ENCODE measurements at places on chromosomes 2 and 18. TPM values are rescaled to one million over a fixed set of nuclear protein-coding genes. Genes with fewer than 3 reads are reported as not detected.

Gene STEAP3
- 11.6 TPM for total RNA-seq

Gene KIF3C
- 3.0 TPM for total RNA-seq

Gene SPATA3
- total RNA-seq, result not detected

Gene CENPA
- total RNA-seq, result 10.2 TPM

Gene SLC14A1
- 0.52 TPM for total RNA-seq

Gene PFN4
- total RNA-seq, result 0.24 TPM

Gene CCBE1
- 0.40 TPM for total RNA-seq

Gene GCG
- total RNA-seq, result not detected

Gene BMP10
- total RNA-seq, result not detected

Gene CYP27C1
- 1.8 TPM for total RNA-seq

Gene EVX2
- not detected for total RNA-seq

Gene GKN2
- total RNA-seq, result not detected

Gene GAL3ST2
- not detected for total RNA-seq

Gene FIGN
- 1.0 TPM for total RNA-seq

Gene DUSP11
- total RNA-seq, result 28.8 TPM

Gene UGT1A5
- total RNA-seq, result 0.68 TPM

Gene CRYGC
- not detected for total RNA-seq

Gene KCNIP3
- total RNA-seq, result 0.96 TPM

Gene INHBB
- total RNA-seq, result 0.72 TPM

Gene TXNDC9
- total RNA-seq, result 25.6 TPM

Gene GREB1L
- not detected for total RNA-seq

Gene KYNU
- 33.6 TPM for total RNA-seq

Gene PCARE
- total RNA-seq, result 0.08 TPM

Gene MAL
- total RNA-seq, result 382 TPM

Gene NBEAL1
- total RNA-seq, result 16.4 TPM

Gene LGALSL
- 35.8 TPM for total RNA-seq

Gene DTNA
- total RNA-seq, result 2.3 TPM

Gene CFAP221
- not detected for total RNA-seq

Gene CNDP1
- total RNA-seq, result not detected

Measured in esophagus mucosa (tissue), 1 donor.